T-helper 17 cell (primary cell): ENCODE measurements at places on chromosomes 13 and 19. TPM values are rescaled to one million over a fixed set of nuclear protein-coding genes. Genes with fewer than 3 reads are reported as not detected.

The ZNF302 gene
- total RNA-seq = 11.5 TPM

GRCh38 chr19:3346677-3347353 lies 19.6 kb upstream of the NFIC start:
- DNase-seq = no peak

GRCh38 chr13:105737688-105738087 lies 797.8 kb downstream of the EFNB2 start:
- DNase-seq = no peak

- no peak for DNase-seq
Measured at GRCh38 chr19:4064149-4064495, 2.6 kb downstream of the ZBTB7A start.

- DNase-seq = no peak
Measured at GRCh38 chr13:60118696-60119400, 44.9 kb downstream of the DIAPH3 start.
